COR-L47 (cell line): ENCODE measurements at places on chromosomes 5 and 9.
A peak's percentile ranks its signal among the peaks of the same experiment; 100 is the strongest.

- DNase-seq, result no peak
These were observed 216.6 kb upstream of the EFNA5 start for GRCh38 chr5:107887166-107887943.

DNA sequence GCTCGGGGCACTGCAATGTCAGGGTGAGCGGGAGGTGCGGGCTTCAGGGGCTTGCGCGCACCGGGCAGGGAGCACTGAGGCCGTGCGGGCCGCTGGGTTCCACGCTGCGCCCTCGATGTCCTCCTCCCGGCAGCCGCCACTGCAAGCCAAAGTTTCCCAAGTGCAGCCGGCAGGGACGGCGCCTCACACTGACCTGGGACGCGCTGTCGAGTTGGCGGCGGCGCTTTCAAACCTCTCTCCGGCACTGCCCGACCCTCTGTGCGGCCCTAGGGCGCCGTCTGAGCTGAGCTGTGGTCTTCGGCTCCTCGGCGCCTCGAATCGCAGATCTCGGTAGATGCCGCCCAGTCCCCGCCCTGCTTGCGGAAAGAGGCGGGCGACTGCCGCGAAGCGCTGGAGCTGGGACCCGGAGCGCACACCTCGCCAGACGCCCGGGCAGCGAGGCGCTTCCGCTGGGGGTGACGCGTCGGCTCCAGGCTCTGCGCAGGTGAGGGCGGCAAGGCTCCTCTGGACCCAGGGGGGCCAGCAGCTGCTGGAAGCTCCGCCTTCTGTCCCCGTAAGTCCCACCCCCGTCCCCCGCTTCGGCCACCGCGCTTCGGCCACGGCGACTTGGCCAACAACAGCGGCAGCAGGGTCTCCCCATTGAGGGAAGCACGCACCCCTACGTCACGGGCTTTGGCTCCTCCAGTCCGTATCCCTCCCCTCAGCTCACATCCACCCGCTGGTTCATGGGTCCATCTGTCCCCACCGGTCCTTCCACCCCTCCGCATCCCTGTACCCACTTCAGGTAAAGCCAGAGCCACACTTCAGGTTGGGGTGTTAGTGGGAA lies at the start of gene ANKRD34B:
ANKRD34B (minus strand) TSS at position 320 of the 826 bp plus-strand sequence. CDS start 10,261 bp downstream, outside the sequence.
- DNase-seq, result peak; percentile 59

GRCh38 chr5:90888511-90889324 lies 330.1 kb downstream of the ADGRV1 start:
- DNase-seq, result peak; percentile 31

GRCh38 chr9:34591917-34592866 lies 2.7 kb upstream of the CNTFR start:
- DNase-seq, result no peak

GRCh38 chr9:75669721-75670120 lies 220.8 kb upstream of the PCSK5 start:
- DNase-seq, result no peak

DNA sequence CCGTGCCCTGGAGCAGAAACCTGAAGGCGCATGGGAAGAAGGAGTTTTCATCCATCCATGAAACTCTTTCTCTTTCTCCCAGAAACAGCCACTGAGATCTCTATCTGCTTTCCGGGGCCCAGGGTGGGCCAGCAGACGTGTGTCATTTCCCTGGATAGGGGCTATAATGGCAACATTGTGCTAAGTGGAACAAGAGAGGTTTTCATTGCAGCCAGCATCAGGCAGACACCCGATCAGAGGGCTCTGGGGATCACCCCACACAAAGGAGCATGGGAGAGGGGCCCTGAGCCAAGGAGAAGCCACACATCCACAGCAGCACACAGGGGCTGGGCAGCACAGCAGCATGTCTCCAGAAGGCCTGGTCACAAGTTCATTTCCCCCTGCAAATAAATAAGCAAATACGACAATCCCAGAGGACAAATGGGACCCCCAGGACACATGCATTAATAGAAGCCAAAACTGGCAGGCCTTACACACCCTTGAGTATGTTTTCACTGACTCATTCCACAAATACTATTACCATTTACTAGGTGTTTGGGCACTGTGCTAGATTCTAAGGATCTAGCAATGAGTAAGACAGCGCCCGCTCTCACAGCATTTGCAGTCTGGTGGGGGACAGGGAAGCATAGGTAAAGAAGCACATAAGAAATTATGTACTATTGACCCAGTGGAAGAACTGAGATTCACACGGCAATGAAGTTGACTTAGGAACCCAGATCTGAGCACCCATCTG lies 4.3 kb upstream of the AFAP1L1 start:
- DNase-seq, result no peak

- no peak for DNase-seq
These were observed 36.4 kb downstream of the NXNL2 start for GRCh38 chr9:88571419-88571818.

DNA sequence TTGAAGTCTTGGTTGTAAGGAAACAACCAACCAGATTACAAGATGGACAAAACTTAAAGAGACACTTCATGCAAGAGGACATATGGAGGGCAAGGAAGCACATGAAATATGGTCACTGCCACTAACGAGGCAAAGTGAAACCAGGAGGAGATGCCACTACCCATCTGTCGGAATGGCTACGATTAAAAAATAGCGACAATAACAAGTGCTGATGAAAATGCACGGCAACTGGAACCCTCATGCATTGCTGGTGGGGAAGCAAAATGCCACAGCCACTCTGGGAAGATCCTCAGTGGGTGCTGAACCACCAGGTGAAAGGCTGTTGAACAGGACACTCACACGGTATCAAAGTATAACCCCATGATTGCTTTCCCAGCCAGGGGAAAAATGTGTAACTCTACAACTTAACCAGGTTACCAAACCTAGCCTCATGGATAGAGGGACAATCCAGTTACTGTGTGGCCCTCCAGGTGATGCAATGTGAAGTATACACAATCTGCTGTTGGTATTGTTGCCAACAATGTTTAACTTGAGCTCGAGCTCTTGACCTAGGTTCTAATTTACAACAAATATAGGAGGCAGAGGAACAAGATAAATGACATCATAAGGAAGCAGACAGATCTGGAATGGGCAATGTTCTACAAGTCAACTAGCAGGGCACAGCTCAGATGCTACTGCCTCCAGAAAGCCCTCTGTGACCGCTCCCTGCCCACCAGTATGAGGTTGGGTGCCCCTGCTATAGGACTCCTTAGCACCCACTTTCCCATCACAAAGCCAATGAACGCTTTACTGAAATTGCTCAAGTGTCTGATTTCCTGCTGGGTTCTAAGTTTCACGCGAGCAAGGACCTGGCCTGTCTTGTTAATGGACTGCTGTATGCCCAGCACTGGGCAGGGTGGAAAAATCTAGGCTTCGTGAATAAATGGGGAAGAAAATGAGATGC lies 25.8 kb downstream of the SH3PXD2B start:
- no peak for DNase-seq

DNA sequence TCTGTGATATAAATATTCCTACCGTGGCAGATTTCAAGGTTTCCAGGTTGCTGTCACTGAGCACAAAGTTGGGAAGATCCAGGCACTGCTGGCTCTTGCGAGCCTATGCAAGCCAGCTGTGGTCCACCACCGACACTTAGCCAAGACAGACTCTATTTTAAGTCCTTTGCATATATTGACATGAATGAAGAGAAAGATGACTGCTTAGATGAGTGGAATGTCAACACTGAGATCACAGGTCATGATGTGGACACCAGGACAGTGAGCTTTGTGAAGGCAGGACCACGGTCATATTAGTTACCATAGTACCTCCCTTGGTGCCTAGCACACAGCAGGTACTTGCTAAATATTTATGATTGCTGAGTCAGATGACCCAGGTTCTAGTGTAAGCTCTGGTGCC lies 217.0 kb downstream of the PAPPA start:
- no peak for DNase-seq

DNA sequence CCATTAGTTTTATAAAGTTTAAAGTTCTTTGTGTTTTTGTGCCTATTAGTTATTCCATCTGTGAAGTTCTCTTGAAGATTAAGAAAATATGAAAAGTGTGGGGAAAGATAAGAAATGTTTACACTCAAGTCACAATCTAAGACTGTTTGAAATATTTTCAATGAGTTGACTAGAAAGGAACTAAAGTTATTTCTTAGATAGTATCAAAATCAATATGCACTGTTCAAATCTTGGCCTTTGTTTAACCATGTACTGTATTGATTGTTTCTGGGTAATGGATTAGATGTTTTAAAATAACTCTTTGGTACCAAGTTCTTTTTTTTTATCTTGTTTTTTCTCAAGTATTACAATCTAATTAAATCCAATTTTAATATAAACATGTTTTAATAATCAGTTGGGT lies 46.0 kb downstream of the SMC5 start:
- no peak for DNase-seq

DNA sequence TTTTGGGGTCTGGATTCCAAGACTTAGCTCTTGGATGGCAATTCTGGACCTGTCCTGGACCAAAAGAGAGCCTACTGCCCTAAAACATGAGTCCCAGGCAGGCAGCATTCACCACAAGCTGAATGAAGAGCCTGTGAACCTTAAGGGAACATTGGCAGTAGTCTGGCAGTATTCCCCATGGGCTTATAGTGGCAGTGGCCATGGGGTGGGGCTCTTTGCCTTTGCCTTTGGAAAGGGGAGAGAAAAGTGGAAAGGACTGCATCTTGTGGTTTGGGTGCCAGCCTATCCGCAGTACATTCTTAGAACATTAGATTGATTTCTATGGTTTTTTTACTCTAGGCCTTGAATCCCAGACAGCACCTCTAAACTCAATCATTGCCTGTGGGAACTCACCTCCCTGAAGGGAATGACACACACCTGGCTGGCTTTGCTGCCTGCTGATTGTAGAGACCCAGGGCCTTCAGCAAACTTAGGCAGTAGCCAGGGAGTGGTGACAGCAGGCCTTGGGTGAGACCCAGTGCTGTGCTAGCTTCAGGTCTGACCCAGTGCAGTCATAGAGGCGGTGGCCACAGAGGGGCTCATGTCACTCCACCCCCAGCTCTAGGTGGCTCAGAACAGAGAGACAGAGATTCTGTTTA lies 216.3 kb downstream of the CETN3 start:
- no peak for DNase-seq

GRCh38 chr5:150113047-150113744 lies 26.8 kb upstream of the CSF1R start:
- DNase-seq, result no peak
